ENCODE measurements at places on chromosomes 7 and 10.

DNA sequence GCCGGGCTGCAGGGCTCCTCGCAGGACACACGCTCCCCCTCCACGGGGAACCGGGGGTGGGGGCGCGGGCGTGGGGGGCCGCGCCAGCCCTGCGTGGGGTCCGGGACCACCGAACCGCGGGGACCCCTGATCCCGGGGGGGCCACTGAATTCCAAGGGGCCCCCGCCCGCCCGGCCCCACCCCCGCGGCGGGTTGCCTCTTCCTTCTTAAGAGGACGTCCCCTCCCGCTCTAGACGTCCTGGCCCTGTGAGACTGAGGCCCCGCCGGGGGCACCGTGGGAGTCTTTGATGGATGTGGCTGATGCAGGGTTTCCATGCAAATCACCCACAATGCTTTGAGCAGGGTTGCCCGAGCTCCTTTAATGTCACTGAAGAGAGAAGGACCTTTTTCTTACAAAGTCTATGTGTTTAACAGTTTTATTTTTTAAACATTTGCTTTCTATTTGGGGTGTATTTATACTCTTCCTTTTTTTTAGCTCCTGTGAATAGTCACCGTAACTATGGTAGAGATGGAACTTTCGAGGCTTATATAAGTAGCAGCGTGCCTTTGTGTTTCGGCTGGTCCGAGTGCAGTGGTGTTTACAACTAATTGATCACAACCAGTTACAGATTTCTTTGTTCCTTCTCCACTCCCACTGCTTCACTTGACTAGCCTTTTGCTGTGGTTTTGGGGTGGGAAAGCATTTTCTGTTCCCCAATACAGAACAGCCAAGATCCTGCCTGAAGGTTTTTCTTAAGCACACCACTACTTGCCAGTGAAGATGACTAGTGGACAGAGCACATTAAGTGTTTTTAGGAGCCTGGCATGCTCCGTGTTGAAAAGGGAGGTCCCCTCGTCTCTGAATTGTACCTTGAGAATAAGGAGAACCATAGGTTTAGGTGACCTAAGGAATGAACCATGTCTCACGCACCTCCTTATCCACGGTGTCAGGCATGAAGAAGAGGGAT, 44.8 kb downstream of the PDIA4 start:
- DNase-seq = peak; percentile 93

- no peak for DNase-seq
Observed at GRCh38 chr10:97538839-97539238, 33.7 kb upstream of the ANKRD2 start.

- no peak for DNase-seq
Observed at GRCh38 chr10:48685731-48686130, 1.1 kb downstream of the WDFY4 start.

- DNase-seq = peak; percentile 60
Observed at GRCh38 chr10:119737039-119737663, 11.3 kb downstream of the INPP5F start.

GRCh38 chr10:101027106-101027720, 3.7 kb downstream of the PDZD7 start:
- no peak for DNase-seq

DNA sequence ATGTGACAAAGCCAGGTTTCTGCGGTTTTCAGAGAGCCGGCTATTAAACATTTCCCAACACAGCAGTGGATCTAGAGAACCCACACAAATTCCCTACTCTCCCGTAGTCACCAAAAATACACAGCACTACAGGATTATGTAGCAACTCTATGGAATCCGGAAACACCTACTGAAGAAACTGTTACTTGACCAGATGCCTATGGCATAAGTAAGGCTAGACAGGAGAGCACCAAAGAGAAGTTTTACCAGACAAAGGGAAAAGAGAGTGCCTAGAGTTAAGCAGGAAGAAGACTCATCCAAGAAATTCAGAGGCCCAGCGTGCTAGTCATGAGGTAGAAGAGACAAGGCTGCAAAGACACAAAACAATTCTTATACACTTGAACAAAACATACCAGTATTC, 321.1 kb downstream of the PARD3 start:
- DNase-seq = no peak

DNA sequence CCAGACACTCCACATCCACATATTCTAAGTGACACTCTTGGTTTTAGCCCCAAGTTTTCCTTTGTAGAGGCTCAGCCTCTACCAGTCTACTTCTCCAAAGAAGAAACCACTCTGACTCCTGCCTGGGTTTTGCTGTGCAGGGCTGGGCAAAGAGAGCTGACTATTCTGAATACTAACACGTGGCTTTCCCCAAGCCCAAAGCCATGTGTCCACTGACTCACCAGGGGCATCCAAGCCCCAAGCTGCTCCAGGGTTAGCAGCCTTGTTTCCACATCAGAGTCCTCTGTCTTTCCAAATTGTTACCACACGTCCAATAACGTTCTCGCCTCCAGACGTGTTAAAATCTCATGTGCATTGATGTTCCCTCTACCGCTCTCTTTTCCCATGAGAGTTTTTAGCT, 8.7 kb downstream of the GALNTL5 start:
- DNase-seq = no peak

- no peak for DNase-seq
Observed at GRCh38 chr7:75584354-75584753, 92.2 kb downstream of the SPDYE5 start.

GRCh38 chr7:97081521-97082300, 35.8 kb upstream of the SDHAF3 start:
- no peak for DNase-seq

GRCh38 chr7:86664991-86665390, 21.3 kb downstream of the GRM3 start:
- no peak for DNase-seq

- no peak for DNase-seq
Observed at GRCh38 chr7:106282390-106282789, 2.4 kb downstream of the NAMPT start.

GRCh38 chr10:126045861-126046260, 149.5 kb downstream of the FANK1 start:
- DNase-seq = no peak

GRCh38 chr7:148696787-148697186, 1.9 kb upstream of the CUL1 start:
- no peak for DNase-seq

GRCh38 chr7:80916770-80917741, 1.8 kb downstream of the SEMA3C start:
- DNase-seq = no peak

GRCh38 chr7:135980665-135981180, 3.6 kb upstream of the MTPN start:
- DNase-seq = no peak

DNA sequence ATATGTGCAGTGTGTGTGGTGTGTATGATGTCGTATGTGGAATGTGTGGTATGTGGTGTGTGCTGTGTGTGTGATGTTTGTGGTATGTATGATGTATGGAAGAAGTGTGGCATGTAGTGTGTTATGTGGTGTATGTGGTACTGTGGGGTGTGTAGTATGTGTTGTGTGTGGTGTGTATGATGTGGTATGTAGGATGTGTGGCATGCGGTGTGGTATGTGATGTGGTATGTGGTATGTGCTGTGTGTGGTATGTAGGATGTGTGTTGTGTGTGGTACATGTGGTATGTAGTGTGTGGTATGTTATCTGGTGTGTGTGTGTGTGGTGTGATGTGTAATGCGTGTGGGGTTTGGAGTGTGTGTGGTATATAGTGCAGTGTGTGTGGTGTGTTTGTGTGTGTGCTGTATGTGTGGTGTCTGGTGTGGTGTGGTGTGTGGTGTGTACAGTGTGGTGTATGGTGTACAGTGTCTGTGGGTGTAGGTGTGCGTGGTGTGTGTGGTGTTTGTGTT, 129.6 kb downstream of the ATP6V0E2 start:
- DNase-seq = no peak

DNA sequence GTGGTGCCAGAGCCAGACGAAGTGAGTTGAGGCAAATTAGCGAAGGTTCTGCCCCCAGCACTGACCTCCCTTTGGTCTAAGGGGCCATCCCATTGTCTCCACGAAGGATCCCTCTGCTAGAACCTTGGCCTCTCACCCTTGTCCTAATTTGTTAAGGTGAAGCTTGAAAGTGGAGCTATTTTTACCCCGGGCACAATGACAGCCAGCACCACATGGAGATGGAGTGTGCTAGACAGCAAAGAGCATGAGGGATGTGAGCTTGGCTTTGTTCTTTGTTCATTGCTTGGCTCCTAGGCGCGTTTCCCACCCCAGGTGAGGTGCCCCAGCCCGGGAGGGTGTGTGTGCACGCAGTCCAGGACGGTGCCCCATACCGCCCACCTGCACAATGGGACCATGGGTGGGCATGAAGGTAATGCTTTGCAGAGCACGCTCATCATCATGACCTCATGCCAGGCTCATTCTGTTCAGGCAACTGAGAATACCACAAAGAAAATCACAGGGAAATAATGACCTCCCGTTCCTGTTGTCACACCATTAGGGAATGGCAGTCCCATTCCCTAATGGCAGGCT, 361.0 kb upstream of the FZD8 start:
- no peak for DNase-seq

DNA sequence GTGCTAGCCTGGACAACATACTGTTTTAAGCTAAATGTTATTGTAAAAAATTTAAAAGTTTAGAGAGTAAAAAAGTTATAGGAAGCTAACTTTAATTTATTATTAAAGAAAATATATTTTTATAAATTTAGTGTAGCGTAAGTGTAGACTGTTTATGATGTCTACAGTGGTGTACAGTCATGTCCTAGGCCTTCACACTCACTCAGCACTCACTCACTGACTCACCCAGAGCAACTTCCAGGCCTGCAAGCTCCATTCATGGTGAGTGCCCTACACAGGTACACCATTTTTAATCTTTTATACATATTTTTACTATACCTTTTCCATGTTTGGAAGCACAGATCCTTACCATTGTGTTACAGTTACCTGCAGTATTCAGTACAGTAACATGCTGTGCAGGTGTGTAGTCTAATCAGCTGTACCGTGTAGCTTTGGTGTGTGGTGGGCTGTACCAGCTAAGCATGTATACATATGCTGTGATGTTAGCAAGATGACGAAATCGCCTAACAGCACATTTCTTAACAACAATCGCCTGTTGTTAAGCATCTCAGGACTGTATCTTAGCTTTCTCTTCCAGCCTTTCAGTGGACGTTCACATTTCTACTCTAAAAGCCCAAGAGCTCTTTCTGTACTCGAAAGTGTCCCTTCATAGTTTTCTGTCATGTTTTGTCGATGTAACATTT, 12.5 kb downstream of the RNF32 start:
- DNase-seq = no peak

DNA sequence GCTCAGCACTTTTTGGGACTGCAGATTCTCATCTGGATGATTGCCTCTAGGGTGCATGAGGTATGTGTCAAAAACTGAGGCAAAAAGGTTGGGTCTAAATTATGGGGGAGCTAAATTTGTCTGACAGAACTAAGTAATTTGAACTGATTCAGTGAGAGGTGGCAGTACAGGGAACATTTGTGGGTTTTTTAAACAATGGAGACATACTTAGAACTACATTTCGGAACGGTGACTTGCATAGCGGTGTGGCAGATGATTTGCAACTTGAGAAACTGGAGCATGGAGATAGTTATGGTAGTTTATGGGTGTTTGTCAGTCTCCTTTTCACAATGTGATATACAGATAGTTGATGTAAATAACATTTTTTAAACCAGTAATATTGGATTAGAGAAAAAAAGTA, 14.6 kb downstream of the TBC1D12 start:
- DNase-seq = no peak

DNA sequence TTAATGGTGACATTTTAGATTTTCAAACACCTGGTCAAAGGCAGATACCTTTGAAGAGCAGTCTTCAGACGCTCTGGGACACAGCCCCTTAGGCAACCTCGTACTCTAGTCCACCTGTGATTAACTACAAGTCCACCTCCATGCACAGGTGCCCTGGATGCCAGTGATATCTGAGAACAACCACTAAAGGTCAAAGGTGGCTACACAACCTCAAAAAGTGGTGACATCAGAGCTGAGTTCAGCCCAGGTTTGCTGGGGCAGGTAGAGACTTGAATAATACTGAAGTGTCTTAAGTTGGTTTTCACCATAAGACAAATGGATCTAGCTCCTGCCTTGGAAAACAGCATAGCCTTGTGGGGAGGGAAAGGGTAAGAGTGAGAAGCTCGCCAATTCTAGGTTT, 143.4 kb upstream of the ADO start:
- DNase-seq = no peak

DNA sequence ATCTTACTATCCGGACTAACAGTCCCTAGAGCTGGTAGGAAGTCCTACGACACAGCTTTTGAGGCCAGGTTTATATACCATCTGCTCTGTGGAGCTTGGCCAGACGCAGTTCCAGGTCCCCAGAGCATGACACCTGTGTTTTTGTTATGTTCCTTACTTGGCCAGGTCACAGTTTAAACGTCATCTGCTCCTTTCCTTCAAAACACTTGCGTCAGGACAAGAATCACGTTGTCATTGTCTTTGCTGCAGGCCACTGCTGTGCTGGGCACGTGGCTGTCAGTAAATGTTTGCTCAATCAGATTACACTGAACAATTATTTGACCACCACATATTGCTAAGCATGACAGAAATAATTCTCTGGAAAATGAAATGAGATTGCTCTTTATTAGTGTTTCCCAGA, 23.9 kb downstream of the SLC18A2 start:
- DNase-seq = no peak

- DNase-seq = no peak
Observed at GRCh38 chr7:46129831-46130230, 208.8 kb upstream of the IGFBP3 start.

- DNase-seq = no peak
Observed at GRCh38 chr7:32890010-32890792, 1.4 kb downstream of the KBTBD2 start.

DNA sequence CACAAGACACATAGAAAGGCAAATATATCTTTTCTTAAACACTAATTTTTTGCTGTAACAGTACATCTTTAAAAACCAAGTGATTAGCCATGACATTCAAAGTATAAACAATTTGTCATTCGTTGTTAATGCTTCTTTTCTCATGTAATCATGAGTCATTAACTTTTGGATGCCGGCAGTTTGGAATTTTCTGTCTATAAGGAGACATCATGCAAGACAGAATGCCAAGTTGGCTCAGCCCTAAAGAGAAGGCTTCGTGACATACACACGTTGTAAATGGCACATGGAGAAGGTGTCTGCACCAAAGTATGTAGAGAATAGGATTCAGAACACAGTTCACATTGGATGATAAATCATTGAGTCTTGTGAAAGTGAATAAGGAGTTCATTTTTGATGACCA, 35.9 kb downstream of the CCDC3 start:
- no peak for DNase-seq

GRCh38 chr7:3011211-3011852, 32.3 kb downstream of the CARD11 start:
- no peak for DNase-seq

DNA sequence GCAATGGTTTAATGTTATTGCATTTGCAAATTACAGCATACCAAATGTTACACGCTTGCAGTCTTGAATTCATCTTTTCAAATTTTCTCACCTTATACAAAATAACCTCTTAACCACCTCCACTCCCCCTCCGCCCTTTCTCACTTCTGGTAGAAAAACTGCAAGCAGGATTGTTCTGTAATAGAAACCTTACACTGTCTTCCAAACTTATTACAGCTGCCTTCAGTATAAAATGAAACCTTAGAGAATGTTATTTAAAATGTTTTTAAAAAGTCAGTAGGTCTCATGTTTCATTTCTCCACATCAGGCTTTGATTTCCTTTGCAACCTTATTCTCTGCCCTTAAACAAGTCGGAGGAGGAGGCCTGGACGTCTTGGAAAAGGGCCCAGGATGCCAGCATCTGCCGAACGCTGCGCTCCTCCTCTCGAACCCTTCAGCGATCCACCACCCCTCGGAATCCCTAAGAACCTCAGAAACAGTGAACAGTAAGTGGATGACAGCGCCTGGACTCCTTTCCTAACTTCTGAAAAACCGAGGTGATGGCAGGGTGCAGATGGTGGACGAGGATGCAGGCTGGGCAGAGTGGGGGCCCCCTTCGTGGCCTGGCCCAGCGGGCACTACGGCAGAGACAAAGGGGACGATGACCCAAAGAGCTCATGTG, 74.0 kb downstream of the FGFR2 start:
- DNase-seq = no peak
